Endothelial cell (in vitro differentiated cells): ENCODE measurements at places on chromosomes 4 and X.

DNA sequence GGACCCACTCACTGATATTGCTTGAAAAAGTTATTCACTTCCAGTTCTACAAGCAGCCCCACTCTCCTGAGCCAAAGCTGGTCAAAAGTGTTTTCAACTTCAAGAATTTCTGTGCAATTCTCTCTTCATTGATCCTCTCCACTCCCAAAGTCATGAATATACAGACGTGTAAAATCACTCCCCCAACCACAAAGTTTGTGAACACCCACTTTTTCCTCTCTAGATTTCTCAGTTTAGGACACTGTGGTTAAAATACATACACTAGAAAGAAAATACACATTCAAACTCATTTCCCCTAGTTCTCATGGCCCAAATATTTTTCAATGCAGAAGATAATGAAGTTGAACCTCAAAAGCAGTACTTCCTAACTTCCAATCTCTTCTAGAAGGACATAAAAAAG is 116.3 kb downstream of the MSN start:
- no peak for DNase-seq

GRCh38 chr4:28250646-28251045 is 1390.0 kb downstream of the STIM2 start:
- no peak for DNase-seq

GRCh38 chr4:24770667-24771066 is 24.7 kb upstream of the SOD3 start:
- DNase-seq = no peak

DNA sequence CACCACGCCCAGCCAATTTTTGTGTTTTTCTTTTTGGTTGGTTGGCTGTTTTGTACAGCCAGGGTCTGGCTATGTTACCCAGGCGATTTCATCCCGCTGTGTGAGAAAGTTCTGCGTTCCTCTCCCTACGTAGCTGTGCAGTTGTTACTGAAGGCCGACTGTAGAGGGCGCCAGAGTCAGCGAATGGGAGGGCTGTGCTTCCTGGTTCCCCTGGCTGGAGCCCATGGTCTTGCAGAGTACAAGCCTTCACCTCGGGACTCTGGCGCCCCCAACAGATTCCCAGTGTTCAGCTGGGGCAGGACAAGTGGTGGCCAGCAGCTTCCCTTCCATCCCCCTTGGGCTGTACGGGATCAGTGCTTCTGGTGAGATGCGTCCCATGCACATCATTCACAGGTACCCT is 5.6 kb upstream of the CT45A1 start:
- peak; percentile 58 for DNase-seq

DNA sequence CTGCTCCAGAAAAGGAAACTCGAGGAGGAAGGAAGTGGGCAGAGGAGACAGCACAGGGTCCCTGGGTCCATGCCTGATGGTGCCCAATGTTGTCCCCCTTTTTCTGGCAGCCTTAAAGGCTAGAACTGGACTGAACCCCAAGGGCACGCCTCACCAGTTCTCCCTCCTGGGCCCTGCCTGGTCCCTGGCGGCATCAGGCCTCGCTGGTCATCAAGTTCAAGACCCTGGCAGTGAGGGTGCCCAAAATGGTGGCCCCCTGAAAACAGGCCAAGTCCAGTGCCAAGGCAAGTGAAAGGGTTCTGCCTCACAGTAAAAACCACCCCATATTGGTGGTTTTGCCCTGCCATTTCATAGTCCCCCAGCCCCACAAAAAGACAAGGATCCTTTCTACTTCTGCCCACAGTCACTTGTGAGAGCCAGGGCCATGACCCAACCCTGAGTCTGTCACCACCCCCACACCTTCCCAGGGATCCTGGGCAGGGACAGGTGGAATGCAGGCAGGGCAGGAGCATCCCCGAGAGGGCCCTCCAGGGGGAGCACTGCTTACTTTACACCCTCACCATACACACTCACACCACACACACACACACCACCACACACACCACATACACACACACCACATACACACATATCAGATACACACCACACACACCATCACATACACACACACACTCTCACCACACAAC is 107.6 kb downstream of the DCTD start:
- peak; percentile 21 for DNase-seq

- DNase-seq = no peak
Observed at GRCh38 chr4:74539044-74539790, 94.3 kb downstream of the AREG start.

DNA sequence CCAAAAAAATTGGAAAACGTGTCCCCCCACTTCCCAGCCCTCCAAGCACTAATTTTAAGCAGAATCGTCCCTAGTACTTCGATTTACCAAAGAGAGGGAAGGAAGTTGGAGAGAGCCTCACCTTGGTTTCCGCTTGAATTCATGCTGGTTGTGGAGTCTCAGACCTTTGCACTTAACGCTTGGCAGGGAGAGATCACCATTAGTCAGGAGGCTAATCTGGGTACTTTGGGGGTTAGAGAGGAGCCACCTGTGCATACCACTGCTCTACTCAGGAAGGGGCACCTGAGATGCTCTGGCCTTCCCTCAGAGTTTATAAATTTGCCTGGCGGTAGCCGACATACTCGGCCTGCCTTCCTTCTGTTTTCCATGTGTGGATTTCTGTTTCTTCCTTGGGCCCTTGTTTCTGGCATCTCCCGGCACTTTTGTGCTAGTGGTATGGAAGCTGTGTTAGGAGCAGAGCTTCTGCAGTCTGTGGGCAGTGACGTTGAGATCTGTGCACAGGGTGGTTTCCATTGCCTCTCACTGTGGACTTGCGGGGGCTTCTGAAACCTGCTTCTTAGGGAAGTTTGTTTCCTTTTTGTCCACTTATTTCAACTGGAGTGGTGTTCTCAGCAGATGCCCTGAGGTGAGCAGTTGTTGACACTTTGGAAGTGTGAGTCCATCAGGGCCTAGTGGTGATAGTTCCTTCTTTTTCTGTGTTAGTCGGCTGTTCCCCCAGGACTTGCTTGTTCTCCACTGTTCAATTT is 104.2 kb downstream of the TMEM131L start:
- no peak for DNase-seq

DNA sequence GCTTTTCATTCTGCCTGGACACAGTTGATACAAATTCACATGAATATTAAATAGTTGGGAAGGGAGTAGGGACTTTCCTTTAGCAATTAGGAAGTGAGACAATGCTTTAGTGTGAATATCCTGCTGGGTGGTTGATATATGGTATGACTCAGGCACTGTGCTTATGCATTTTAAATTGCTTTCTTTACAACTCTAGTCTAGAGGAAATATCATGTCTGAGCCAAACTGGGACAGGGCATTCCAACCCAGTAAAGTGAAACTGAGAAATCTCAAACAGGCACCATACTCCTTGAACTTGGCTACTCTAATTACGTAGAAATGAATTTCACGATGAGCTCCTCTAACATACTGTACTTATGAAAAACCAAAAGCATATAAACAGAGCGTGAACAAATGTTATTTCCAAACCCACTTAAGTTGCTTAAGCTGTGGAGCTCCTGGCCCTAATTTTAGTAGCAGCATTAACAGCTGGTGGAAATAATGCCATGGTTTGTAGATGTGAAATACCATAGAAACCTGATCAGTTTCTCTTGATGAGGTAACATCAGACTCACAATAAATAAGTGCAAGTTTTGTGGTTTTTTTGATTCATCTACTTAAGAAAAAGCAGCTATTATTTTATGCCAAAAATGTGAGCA is 242.9 kb upstream of the GK2 start:
- no peak for DNase-seq

DNA sequence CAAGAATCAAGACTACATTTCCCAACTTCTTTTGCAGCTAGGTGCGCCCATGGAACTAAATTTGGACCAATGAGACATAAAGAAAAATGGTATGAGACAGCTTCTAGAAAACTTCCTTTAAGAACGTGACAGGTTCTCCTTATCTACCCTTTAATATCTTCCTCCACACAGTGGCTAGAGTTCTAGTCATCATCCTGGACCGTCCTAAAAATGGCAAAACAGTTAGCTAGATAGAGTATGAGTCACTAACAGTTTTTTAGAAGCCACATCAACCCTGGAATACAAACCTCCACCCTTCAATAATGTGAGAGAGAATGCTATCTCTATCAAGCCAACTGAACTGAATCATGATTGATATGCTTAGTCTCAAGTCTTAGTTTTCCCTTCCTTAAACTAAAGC is 267.9 kb upstream of the SLC7A11 start:
- DNase-seq = no peak

DNA sequence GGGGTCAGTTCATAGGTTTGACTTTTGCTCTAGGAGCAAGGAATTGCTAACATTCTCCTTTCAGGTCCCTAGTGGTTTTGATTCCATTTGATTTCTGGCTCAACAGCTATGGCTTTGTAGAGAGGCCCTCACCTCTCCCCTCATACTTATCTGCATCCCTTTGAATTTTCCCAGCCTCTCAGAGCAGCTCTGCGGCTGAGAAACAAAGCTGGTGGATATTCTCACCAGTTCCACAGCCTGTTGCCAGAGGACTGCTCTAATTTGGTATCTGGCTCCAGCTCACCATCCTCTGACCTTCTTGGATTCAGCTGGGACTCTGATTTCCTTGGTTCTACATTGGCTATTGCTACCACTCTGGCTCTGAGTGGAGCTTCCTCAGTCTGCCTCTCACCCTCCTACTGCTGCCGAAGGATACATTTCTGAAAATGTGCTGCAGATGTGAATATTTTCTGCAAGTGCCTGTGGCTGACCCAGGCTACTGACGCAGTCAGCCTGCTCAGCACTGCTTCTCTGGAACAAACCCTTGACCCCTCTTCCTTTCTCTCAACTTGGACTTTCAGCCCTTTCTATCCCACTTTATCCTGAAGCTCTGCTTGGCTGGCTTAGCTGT is 110.9 kb upstream of the ENPEP start:
- no peak for DNase-seq

GRCh38 chr4:84046551-84046950 is 452.5 kb downstream of the NKX6-1 start:
- no peak for DNase-seq

DNA sequence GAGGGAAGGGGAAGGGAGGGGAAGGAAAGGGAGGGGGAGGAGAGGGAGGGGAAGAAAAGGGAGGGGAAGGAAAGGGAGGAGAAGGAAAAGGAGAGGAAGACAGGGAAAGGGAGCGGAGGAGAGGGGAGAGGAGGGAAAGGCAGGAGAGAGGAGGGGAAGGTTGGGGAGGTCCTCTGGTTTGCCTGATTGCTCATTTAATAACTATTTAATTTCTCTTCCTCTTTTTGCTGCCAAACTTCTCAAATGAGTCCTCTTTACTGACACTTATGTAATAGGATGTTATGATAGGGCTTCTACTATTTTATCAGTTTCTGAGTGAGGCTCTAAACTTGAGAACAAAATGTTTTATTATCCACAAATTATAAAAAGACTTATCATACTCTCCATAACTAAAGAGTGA is 35.4 kb upstream of the PPA2 start:
- no peak for DNase-seq

DNA sequence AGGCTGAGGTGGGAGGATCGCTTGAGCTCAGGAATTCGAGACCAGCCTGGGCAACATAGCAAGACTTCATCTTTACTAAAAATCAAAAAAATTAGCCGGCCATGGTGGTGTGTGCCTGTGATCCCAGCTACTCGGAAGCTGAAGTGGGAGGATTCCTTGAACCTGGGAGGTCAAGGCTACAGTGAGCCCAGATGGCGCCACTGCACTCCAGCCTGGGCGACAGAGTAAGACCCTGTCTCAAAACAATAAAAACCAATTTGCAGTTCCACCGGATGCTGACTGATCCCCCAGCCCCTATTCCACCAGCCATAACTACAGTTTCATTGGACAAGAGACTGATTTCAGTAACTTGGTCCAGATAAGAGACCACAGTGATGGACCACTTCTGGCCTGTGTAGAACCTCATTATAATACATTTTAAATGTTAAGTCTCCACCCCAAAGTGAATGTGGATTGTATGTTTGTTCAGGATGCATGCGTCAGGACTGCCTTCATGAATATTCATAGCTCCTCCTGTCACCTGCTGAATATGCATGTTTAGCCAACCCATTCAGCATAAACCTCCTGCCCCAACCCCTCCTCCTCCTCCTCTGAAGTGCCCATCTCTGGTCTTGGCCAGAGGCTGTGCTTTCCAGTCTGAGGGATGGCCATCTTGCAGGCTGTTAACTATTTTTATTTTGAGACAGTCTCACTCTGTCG is 2.3 kb upstream of the SLBP start:
- DNase-seq = no peak

DNA sequence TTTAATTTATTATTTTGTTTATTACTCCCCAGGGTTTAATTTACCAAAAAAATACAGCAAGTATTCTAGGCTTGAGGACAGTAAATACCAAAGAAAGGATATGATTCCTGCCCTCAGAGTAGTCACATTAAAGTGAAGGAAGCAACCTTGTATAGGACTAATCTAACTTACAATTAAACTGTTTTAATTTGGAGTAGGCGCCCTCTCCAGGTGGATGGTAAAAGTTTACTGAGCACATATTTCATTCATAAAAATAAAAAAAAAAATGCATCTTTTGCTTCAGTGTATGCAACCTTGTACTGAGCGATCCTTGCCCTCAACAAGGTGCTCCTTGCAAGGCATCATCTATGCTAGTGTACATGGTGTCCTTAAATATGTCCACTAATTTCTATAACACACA is 72.0 kb upstream of the MAGEB16 start:
- DNase-seq = no peak

GRCh38 chr4:28373601-28374000 is 1513.0 kb downstream of the STIM2 start:
- no peak for DNase-seq

DNA sequence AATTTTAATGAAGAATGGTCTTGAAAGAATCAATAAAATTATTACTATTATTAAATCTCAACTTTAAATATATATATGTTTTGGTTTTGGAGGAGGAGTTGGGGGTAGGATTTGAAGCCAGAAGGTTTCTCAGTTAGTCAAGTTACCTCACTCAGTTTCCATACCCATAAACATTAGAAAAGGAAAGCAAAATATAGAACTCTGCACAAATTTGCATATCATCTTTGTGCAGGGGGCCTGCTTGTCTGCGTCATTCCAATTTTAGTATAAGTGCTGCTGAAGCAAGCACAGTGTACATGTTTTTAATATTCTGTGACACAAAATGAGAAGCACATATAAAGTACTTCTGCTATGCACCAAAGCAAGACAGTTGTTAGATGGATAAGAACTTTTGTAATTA is 47.5 kb upstream of the SCRG1 start:
- no peak for DNase-seq

GRCh38 chrX:119150163-119151050 is 22.8 kb upstream of the KIAA1210 start:
- no peak for DNase-seq

- no peak for DNase-seq
Observed at GRCh38 chr4:8221476-8221875, 22.4 kb downstream of the SH3TC1 start.

GRCh38 chrX:149221230-149221629 is 283.9 kb downstream of the IDS start:
- DNase-seq = no peak

GRCh38 chrX:100424012-100424411 is 13.9 kb upstream of the PCDH19 start:
- DNase-seq = no peak

GRCh38 chr4:56575820-56576429 is 70.3 kb downstream of the ARL9 start:
- DNase-seq = no peak
